ENCODE measurements at places on chromosomes 1 and 21.
A peak's percentile ranks its signal among the peaks of the same experiment; 100 is the strongest.

DNA sequence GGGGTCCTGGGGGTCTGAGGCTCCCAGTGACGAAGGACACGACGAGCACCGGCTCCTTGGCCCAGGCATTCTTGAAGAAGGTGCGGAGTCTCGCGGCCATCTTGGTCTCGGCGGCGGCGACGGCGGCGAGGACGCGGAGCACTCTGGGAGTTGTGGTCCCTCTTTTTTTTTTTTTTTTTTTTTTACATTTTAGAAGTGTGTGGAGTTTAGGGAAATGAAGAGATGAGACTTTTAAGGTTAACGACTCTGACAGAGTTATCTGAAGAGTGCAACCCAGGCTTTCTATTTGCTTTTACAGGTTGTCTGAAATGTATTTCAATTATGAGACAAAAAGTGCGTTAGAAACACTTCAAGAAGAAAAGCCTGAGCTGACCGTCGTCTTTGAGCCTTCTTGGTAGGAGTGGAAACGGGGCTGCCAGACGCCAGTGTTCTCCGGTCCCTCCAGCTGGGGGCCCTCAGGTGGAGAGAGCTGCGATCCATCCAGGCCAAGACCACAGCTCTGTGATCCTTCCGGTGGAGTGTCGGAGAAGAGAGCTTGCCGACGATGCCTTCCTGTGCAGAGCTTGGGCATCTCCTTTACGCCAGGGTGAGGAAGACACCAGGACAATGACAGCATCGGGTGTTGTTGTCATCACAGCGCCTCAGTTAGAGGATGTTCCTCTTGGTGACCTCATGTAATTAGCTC is 9.7 kb downstream of the OR2B11 start:
- DNase-seq, result peak; percentile 25

DNA sequence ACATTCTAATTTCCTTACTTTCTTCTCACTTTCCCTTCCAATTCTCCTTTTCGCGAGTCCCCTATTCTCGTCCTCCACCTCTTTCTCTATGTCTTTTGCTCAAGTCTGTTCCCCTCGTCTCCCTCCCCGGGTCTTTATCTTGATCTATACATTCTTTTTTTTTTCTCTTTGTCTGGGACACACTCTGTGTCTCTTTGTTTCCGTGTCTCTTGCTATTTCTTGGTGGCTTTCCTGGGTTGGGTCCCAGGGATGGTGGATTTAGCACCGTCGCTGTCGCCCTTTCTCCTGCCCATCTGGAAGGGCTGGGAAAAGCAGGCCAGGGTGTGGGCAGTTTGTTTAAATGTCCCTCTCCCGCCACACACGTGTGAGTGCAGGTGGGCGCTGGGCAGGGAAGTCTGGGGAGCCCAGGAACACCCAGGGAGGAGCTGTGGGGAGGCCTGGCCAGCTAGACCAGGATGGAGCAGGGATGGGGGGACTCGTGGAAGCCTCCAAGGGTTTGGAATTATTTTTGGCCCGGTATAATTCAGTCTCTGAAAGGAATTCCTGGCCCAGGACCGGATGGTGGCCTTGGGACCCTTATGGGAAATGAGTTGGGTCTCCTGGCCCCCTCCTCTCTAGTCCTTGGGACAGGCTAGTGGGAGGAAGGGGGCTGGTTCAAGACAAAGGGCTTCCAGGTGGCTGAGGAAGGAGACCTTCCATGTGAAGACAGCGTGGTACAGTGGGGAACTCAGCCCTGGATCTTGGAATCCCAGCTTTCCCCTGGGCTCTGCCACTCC is 9.5 kb upstream of the ID3 start:
- DNase-seq, result no peak

GRCh38 chr1:59384443-59384842 is 87.5 kb downstream of the FGGY start:
- DNase-seq, result no peak

DNA sequence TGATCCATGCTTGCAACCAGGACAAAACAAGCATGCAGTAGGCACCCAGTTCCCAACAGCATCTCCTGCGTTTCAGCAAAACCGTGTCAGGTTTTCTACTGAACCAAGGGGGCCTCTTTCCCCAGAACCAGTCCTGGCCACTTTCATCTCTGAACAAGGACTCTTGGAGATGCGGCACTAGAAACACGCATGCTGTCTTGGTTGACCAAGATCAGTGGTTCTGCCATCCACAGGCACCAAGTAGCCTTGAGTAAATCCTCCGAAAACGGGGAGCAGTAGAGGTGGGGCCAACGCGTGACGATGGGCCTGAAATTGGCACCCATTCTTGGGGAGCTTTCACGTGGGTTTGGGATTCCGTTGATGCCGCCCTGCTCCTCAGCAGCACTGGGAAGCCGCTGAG is 62.5 kb upstream of the AJAP1 start:
- no peak for DNase-seq

GRCh38 chr1:204621996-204622395 is 63.5 kb downstream of the LRRN2 start:
- no peak for DNase-seq

All from activated naive CD4-positive, alpha-beta T cell treated with Interleukin-2 at 50 U/mL for 16 hours (primary cell).